ENCODE measurements at places on chromosomes 16 and 17.
A peak's percentile ranks its signal among the peaks of the same experiment; 100 is the strongest.

- no peak for DNase-seq
Observed at GRCh38 chr16:10688291-10688690, 6.4 kb downstream of the TEKT5 start.

- no peak for DNase-seq
Observed at GRCh38 chr17:38881600-38882191, 11.8 kb downstream of the LASP1 start.

DNA sequence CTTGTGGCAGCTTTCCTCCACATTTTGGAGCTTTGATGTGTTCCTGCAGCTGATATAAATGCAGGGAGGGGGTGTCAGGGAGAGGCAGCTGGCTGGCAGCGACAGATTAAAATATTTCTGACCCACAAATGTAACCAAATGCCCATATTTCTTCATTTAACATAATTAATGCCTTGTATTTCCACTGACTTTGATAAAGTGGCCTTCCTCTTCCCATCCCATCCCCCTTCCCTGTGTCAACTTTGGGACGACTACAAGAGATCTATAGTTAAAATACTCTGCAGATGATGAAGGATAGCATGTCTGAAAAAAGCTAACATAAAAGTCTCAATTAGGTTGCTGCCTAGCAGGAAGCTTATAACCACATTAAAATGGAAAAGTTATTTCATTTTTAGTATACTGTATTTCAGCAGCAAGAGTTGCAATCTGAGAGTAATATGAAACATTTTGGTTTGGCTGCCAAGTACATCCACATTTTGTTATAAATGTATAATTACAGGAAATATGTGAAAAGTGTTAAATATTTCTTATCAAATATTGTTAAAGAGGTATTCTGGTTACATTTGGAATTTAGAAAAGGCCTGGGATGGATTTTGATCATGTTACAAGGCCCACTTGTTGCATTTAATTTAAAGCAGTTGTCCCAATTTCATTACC is 238.7 kb upstream of the TBX2 start:
- DNase-seq: no peak

DNA sequence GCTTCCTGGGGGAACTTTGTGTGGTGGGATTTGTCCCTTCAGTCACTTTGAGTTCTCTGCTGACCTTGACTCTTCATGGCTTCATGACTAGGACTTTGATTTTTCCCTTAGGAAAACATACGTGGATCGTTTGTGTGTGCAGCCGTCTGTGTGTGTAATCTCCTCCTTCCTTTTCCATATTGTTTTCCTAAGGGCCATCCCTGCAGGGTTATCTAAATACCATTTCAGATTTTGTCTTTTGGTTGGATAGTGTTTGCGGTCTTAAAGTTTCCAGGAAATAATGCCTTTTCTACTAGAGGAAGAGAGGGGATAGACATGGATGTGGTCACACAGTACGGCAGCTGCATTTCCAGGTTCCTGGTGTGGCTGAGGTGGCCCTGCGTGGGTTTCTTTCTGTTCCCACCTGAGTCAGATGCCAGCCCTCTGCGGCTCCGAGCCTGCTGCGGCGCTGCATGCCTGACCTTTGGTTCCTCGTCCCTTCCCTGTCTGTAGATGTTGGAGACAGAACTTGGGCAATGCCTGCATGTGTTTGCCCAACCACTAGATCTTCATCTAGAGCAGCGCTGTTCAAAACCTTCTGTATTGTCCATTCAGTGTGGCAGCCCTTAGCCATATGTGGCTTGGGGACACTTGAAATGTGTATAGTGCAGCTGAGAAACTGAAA is 72.0 kb upstream of the LGALS9 start:
- DNase-seq: no peak

- no peak for DNase-seq
Observed at GRCh38 chr17:43151880-43152456, 19.0 kb upstream of the NBR1 start.

- DNase-seq: no peak
Observed at GRCh38 chr17:39081851-39082250, 69.6 kb downstream of the PLXDC1 start.

DNA sequence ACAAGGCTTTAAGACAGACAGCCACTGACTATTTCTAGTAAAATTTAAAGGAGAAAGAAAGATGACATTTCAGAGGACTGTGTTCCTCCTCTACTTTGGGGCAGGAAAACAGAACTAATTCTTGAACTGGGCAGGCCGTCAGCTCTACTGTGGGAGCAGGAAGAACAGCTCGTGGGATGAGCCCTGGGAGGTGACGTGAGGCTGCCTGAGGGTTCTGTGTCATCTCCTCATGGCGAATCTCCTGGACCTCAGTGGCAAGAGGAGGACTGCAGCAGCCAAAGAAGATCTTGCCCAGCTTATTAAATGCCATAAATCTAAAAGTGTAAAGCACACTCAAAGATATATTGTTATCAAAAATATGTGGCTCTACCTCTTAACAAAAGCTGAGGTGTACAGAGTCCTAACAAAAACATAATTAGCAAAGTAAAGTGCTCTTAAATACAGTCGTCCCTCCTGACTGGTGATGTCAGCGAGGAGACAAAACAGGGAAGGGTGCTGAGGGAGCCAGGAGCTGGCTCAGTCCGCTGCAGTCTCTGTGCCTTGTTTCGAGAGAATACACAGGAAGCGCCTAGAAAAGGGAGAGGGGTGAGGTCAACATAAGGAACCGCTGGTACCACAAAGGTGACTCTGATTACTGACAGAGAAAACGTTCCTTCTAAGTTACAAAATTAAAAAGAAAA is 58.0 kb downstream of the CREBBP start:
- no peak for DNase-seq

DNA sequence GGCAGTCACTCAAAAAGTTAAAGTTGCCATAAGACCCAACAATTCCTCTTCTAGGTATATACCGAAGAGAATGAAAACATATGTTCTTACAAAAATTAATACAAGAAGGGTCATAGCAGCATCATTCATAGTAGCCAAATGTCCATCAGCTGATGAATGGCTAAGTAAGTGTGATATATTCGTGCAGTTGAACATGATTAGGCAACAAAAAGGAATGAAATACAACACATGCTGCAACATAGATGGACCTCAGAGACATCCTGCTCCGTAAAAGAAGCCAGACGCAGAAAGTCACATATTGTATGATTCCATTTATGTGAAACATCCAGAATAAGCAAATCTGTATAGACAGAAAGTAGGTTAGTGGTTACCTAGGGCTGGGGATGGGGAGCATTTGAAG is 229.4 kb upstream of the CACNG5 start:
- no peak for DNase-seq

GRCh38 chr16:17350207-17350606 is 120.6 kb downstream of the XYLT1 start:
- no peak for DNase-seq

GRCh38 chr17:34616148-34616547 is 36.8 kb downstream of the TMEM132E start:
- DNase-seq: peak; percentile 78

GRCh38 chr17:78000341-78000740 is 41.8 kb downstream of the TNRC6C start:
- no peak for DNase-seq

DNA sequence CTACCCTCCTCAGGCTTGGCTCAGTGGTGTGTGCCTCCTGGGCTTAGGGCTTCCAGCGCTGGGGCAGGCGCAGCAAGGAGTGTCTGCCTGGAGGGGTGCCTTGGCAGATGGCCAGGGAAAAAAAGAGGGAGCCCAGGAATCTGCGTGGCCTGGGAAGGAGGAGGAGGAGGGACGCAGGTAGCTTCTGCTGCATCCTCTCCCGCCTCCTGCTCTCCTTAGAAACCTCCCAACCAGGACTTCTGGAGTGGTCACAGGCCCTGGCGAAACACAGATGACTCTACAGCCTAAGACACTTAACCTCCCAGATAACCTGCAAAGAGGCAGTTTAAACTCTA is 7.3 kb upstream of the BCAR1 start:
- DNase-seq: no peak

- DNase-seq: no peak
Observed at GRCh38 chr16:65725156-65725845, 603.4 kb upstream of the CDH11 start.

- DNase-seq: no peak
Observed at GRCh38 chr16:54968784-54969183, 38.1 kb downstream of the IRX5 start.

GRCh38 chr16:30967795-30968194 is 10.2 kb downstream of the SETD1A start:
- DNase-seq: no peak

DNA sequence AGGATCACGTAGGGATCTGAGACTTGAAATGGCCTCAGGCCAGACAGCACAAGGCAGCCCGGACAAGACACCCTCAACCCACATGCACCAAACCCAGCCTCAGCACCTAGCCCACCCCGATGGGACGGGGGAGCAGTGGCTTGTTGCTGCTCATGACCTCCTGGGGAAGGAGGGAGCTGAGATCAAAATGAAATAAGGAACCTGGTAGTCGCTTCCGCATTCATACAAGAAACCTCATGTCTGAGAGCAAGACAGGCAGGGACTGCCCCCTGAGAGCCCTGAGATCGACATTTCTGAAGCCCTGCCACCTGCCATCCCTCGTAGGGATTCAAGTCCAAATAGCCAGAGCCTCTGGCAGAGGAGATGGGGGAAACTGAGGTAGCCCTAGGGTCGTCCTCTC is 5.7 kb upstream of the CEP131 start:
- no peak for DNase-seq

DNA sequence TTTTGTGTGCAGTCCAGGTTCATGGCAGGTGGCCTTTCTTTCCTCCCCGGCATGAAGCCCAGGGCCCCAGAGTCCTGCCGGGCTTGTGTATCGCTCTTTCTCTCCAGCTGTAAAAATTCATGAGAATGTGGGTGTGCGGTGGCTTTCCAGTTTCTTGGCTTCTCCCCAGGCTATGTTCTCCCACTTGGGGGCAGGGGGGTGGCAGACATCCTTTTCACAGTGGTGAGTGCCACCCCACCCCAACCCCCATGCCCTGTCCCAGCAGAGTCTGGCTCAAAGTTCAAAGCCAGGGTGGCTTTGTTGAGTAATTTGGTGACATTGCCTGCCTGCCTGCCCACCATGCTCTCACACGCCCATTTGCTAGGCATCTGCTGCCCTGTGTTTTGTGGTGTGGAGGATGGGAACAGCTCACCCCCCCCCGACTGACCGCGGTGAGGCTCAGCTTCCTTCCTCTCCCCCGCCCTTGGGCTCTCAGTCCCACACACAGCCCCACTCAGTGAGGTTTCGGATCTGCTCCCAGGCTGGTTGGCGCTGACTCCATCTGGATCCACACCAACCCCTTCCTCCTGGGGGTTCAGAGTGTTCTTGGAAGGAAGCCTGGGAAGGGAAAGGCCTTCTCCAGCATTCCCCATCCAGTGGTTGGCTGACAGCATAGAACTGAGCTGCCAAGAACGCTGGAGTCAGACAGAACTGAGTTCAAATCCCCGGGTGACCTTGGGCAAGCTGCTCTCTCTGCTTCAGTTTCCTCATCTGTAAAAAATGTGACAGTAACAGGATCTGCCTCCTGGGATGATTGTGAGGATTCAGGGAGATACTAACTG is 36.0 kb downstream of the CHD9 start:
- DNase-seq: no peak

GRCh38 chr16:23365602-23366240 is 63.6 kb downstream of the SCNN1B start:
- DNase-seq: no peak

GRCh38 chr16:13999071-13999894 is 71.8 kb upstream of the MRTFB start:
- no peak for DNase-seq

- DNase-seq: no peak
Observed at GRCh38 chr17:79978548-79978855, 57.2 kb downstream of the TBC1D16 start.

DNA sequence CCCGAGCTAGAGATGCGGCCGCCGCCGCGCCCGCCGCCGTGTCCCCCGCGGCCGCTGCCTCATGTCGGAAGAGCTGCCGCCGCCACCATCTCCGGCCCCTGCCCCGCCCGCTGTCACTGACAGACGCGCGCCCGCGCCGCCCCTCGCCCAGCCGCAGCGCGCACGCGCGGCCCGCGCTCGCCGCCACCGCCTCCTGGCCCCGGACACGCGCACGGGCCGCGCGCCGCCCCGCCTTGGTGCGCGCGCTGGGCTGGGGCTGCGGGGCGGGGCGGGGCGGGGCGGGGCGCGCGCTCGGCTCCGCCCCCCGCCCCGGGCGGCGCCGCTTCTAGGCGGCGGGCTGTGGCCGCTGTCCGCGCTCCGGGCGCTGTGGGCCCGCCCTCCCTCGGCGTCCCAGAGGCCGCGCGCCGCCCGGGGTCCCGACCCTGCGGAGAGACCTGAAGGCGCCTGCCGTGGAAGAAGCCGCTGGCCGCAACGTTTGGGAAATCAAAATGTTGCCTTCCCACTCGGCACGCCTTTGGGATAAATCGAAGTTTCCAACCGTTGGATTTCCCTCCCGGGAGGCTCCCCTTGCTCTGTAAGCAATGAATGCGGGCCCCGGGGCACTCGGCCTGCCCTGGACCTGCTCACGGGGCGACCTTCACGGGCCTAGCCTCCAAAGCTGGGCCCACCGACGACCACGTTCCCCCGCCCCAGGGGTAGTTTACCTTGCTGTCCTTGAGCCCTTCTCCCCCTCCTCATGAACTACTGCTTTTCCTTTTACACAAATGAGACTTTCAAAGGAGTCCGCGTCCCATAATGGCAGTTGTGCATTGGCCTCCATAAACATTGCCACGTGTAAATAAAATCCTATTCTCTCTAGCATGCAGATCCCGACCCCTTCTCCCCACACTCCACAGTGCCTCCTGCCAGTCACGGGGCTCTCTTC is at the start of gene ADCY9:
Gene ADCY9, minus strand, starts transcription at position 118 of the 925 bp plus-strand sequence. CDS start 1,000 bp downstream, outside the sequence.
- DNase-seq: peak; percentile 90

GRCh38 chr16:84155226-84155625 is 10.1 kb downstream of the DNAAF1 start:
- DNase-seq: no peak

GRCh38 chr16:17224879-17225281 is 245.9 kb downstream of the XYLT1 start:
- DNase-seq: no peak

DNA sequence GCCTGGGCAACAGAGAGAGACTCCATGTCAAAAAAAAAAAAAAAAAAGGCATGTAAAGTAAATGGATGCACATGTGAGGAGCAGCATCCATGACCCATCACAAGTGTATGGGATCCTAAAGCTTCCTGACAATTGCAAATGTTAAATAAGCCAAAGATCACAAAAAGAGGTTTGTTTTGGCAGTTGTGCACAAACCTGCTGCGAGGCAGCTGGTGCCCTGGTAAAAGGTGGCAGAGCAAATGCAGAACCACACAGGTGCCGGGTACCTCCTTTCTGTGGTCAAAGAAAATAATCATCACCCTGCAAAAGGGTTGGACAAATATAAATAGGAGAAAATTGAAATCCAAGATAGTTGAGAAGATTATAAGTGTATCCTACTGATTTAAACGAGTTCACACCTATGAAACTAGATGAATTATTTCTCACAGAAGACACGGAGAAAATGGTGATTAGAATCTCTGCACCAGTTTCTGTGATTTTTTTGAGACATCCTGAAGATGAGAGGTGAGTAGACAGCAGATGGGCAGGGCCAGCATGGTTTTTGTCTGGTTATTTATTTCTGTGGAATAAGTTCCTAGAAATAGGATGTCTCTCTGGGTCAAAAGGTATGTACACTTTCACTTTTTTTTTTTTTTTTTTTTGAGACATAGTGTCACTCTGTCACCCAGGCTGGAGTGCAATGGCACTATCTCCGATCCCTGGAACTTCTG is 291.3 kb downstream of the CDH13 start:
- no peak for DNase-seq

GRCh38 chr16:73405851-73406250 is 357.9 kb upstream of the ZFHX3 start:
- DNase-seq: no peak
